SHP77 (cell line): ENCODE measurements at places on chromosomes 2 and 18.

DNA sequence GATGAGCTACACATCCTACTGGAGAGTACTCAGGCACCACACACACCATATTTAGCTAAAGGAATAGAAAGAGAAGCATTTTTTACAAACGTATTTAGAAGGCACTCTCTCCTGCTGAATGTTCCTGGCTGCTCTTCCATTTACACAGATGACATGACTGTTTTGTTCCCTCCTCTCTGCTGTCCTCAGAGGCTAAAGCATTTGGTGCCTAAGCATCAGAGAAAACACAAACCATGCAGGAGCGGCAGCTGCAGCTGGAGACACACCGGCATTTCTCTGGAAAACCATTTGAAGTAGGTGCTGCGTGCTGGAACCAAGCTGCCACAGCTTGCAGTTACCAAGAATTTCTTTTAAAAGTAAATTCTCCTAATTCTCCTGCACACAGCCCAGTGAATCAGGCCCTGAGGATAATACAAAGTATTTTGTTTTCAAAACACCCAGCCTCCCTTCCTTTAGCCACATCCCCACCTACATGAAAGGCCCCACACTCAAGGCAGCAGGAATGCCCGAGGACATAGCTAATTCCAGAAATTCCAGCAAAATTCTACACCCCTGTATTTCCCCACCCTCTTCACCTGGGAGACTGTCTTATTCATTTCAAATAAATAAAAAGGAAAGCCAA is 488.9 kb upstream of the SOX11 start:
- peak; percentile 54 for DNase-seq

DNA sequence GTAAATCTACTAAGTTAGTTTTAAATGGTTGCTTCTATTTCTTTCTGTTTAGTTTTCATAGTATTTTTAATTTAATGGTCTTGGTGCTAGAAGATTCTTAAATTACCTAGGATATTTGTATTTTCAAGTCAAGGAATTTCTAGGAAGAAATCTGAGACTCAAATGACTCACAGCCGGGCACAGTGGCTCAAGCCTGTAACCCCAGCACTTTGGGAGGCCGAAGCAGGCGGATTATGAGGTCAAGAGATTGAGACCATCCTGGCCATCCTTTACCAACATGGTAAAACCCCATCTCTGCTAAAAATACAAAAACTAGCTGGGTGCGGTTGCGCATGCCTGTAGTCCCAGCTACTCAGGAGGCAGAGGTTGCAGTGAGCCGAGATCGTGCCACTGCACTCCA is 95.5 kb downstream of the C2orf74 start:
- DNase-seq, result no peak

GRCh38 chr2:191920502-191920901 is 73.6 kb upstream of the CAVIN2 start:
- no peak for DNase-seq

GRCh38 chr2:51350100-51350499 is 318.2 kb upstream of the NRXN1 start:
- peak; percentile 33 for DNase-seq

- no peak for DNase-seq
Measured at GRCh38 chr2:189408294-189408693, 33.0 kb upstream of the WDR75 start.
